NCI-H1436 treated with DMSO at 0.1 percent for 48 hours (cell line): ENCODE measurements at places on chromosomes 11 and 22.

- DNase-seq, result no peak
Observed at GRCh38 chr11:33643167-33643824, 57.3 kb downstream of the C11orf91 start.

GRCh38 chr11:123585206-123585605, 69.2 kb downstream of the SCN3B start:
- DNase-seq, result no peak

- no peak for DNase-seq
Observed at GRCh38 chr11:85735876-85736460, 50.0 kb upstream of the CCDC89 start.

- DNase-seq, result no peak
Observed at GRCh38 chr11:100999756-101000155, 129.9 kb downstream of the PGR start.

DNA sequence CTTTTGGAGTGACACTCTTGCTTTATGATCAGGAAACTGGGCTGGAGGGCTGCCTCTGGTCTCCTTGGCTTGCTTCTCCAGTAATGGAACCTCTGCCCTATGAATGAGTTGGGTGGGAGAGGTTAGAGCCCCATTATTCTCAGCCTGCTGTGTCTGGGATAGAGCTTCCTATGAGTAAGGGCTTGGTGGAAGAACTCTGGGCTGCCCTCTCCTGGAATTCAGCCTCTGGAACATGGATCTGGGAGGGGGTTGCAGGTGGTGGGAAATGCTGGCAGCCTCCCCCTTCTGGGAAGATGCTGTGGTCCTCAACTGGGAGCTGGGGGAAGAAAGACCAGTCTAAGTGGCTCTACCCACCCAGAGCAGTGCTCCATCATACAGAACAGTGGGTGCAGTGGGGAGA, 81.8 kb upstream of the SYN3 start:
- no peak for DNase-seq

DNA sequence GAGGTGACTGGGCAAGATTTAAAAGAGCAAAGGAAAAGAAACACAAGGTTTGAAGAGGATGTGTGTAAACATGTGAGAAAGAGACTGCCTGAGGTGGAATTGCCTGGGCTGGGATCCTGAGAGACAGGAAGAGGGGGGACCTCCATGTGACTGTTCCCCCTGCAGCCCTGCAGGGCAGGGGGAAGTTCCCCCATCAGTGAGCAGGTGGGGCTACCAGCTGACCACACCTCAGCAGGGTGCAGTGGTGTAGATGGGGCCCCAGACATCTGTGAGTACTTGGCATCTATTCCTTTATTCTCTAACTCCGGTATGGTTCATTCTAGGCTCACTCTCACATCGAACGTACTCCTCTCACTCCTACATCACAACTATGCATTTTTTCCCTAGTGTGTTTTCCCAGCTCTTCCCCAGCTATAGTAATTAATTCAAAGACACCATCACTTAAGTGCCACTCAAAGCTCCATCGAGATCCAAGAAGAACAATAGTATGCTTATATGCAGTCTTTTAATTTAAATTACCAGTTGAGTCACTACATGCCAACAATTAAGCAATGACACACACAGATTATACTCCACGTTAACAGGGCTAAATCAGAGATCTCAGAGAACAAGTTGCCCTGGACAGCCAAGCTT, 42.7 kb downstream of the LGR4 start:
- peak; percentile 48 for DNase-seq

GRCh38 chr22:38879108-38879729, 7.2 kb upstream of the CBX6 start:
- DNase-seq, result no peak

DNA sequence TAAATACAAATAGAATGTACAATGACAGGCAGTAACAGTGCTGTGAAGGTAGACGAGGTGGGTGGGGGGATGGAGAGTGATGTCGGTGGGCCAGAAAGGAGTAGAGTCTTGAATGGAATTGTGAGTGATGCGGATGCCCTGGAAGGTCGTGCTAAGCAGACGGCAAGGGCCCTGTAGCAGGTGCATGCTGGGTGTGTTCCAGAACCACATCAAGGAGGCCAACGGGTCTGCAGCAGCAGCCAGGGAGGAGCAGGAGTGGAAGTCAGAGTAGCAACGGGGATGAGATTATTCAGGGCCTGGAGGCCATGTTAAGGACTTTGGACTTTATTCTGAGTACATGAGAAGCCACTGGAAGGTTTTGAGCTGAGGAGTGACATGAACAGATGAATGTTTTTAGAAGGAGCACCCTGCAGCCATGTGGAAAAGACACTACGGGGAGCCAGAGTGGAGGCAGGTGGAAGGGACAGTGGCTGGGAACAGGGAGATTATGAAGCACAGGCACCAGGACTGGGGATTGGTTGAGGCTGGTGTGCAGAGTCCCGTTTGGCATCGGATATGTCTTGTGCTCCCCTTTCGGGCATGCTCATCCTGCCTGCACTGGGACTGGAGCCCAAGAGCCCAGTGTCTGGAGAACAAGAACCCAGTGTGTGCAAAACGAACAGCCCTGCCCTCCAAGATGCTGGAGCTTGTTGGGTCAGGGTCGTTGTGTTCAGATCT, 74.1 kb downstream of the COMMD9 start:
- DNase-seq, result no peak

GRCh38 chr11:3622521-3622920, 19.3 kb downstream of the ART5 start:
- no peak for DNase-seq

DNA sequence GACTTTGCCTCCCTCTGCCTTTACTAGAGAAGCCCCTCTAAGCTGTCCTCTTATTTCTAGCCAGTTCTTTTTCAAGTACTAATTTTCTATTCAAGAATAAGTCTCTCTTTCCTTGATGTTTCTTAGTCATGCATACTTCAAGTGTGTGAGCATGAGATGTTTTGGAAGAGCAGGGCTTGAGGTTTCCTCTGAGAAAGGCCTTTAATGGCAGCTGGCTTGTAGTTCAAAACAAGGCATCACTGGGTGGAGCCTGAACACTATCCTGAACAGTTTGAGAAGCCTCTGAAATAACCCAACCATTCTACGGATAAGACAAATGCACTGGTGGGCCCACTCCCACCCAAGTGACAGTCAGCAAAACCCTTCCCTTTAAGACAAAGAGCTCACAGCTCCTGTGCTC, 37.6 kb downstream of the CLDN25 start:
- no peak for DNase-seq

DNA sequence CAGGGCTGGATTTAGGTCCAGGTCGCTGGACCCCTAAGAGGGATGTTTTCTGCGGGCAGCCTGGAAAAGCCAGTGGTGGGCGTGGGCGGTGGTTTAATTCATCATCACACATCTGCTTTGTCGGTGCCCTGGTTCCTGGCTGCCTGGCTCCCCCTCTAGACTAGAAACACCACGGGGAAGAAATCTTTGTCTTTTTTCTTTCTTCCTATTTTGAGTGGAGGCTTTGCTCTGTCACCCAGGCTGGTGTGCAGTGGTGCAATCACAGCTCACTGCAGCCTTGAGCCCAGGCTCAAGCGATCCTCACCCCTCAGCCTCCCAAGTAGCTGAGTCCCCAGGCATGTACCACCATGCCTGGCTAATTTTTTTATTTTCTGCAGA, 86.6 kb upstream of the LINC01488 start:
- no peak for DNase-seq

GRCh38 chr11:131065435-131066413, 149.4 kb upstream of the SNX19 start:
- DNase-seq, result no peak

- no peak for DNase-seq
Observed at GRCh38 chr22:28111501-28112189, 192.6 kb upstream of the PITPNB start.

DNA sequence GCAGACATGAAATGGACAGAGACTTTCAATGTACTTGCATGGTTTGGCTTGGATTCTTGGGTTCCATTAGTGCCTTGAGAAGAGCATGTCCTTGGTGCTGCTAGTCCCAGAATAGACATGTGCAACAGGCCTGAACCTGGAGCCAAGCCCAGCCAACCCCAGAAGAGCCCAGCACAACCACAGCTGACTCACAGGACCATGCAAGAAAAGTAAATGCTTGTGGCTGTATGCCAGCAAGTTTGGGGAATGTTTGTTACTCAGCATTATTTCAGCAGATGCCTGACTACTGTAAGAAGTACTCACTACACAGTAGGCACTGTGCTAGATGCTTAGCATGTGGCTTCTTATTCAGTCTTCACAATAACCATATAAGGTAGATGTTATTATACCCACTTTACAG, 39.2 kb upstream of the HMGXB4 start:
- DNase-seq, result no peak

DNA sequence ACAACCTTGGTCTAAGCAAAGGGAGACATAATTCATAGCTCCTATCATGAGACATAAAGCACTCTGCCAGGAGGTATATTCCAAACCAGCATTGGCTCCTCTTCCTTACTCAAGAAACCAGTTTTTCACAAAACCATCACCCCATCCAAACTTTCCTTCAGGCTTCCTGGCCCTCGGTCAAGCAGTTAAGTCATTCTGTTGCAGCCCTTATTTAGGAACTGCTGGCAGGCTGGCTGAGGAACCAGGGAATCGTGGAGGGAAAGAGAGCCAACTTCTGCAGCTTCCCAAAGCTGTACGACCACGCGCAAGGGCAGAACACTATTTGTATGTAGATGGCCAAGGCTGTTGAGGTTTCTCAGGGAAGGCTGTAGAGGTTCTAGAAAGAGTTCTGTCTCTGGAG, 680 bp downstream of the IFT46 start:
- no peak for DNase-seq

GRCh38 chr11:31656051-31656450, 146.5 kb downstream of the ELP4 start:
- DNase-seq, result no peak

GRCh38 chr22:39616051-39616450, 45.5 kb downstream of the CACNA1I start:
- DNase-seq, result no peak

GRCh38 chr11:134727204-134727603, 315.2 kb upstream of the B3GAT1 start:
- DNase-seq, result no peak

DNA sequence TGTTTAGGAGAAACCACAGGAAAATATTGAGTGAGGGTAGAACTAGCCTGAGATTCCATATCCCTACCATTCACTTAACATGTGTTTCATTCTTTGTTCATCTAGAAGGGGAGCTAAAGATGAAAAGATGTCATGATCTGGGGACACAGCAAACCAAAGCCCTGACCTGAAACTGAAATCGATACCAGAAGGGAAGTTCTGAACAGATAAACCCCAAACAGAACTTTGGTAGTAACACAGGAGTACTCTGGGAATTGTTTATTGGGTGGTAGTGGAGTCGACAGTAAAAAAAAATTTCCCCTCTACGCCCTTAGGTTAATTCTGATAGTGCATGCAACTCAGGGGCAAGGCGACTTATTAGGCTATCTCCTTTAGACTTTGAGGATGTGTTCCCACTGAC, 27.2 kb downstream of the OR2AT4 start:
- no peak for DNase-seq

- no peak for DNase-seq
Observed at GRCh38 chr22:20644071-20644642, 129.8 kb upstream of the SERPIND1 start.

DNA sequence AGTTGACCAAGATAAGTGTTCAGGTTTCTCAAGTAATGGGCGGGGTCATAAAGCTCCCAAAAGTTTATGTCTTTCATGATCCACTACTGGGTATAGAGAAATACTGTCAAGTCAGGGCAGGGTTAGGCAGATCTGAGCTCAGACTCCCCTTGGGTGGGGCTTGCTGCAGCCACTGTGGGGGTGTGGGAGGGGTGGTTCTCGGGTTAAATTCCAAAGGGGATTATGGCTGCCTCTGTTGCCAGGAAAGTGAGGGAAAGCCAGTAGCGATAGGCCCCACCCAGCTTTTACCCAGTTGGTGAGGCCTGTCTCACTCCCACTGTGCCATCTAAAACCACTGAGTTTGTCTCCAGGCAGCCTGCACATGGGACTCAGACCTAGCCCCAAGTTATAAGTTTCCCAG, 37.8 kb downstream of the DLG2 start:
- no peak for DNase-seq

- DNase-seq, result no peak
Observed at GRCh38 chr22:41471568-41471967, 2.7 kb downstream of the ACO2 start.

GRCh38 chr11:102891736-102892135, 17.0 kb upstream of the MMP12 start:
- no peak for DNase-seq

DNA sequence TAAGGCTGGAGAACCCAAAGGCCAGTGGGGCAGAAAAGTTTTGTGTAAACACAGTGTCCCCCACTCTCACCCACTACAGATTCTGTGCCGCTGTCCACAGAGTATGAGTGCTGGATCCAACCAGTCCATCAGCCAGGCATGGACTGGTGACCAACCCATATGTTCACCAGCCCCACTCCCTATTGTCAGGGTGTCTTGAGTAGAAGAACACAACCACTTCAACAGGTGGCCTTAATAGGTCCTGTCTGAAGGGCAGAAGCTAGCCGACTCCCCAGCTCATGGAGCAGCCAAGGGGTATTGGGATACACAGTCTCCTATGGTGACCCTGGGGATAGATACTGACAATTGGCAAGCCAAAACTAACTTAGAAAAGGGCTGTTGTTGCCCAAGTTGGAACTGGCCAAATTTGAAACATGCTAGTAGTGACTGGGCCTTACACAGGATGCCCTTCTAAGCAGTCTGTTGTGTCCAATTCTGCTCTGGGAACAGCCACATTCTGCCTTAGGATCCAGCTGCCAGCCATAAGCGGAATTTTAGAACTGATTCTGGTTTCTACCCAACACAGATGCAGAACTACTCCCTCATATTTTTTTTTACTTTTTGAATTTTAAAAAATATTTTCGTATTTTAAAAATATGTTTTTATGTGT, 19.8 kb upstream of the PGM2L1 start:
- no peak for DNase-seq

DNA sequence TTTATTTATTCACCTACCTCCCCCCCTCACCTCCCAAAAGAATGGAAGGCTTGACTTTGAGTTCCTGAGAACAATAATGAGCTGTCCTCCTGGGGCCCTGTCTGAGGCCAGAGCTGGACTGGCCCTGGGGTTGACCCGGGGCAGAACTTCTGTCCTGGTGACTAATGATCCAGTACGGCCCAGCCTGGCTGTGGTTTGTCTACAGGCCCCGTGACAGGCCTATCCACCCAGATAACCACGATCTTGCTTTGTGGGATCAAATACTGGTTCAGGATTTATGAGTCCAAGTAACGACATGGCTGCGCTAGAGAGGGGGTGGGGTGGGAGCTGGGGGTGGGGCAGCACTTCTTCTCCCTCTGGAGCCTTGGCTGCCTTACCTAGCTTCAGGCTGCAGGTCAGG, 81.5 kb downstream of the WT1 start:
- no peak for DNase-seq
